ENCODE measurements at places on chromosomes 6 and 20.
A peak's percentile ranks its signal among the peaks of the same experiment; 100 is the strongest.

- peak; percentile 75 for DNase-seq
Measured at GRCh38 chr20:45987108-45987780, 15.2 kb upstream of the ZNF335 start.

GRCh38 chr6:107805504-107805903 is 18.6 kb downstream of the SCML4 start:
- DNase-seq: no peak

DNA sequence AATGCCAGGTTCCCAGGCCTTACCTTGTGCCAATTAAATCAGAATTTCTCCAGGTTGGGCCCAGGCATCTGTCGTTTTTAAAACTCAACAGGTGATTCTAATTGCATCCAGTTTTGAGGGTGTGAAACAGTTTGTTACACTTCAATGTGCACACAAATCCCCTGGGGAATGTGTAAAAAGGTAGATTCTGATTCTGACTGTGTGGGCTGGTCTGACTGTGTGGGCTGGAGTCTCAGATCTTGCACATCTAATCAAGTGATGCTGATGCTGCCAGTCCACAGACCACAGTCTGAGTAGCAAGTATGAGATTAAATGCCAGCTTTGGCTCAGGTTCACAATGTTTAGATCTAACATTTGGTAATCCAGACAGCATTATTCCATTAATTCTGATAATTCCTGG is 12.5 kb upstream of the ETV7 start:
- DNase-seq: no peak

DNA sequence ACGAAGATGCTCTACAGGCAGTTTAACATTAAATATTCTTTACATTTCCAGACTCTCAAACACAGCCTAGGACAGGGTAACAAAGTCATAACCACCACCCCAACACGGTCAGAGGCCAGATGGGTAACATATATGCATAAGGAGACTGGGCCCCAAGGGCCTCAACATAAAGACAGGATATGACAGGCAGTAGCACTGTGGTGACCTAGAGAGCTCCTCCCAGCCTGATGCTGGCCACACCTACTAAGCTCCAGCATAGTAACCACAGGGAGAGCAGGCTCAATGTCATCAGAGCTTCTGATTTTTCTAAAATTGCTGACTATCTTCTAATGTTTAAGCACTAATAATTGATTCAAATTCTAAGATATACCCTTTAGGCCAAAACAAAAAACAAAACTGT is 21.7 kb downstream of the SMLR1 start:
- DNase-seq: no peak

DNA sequence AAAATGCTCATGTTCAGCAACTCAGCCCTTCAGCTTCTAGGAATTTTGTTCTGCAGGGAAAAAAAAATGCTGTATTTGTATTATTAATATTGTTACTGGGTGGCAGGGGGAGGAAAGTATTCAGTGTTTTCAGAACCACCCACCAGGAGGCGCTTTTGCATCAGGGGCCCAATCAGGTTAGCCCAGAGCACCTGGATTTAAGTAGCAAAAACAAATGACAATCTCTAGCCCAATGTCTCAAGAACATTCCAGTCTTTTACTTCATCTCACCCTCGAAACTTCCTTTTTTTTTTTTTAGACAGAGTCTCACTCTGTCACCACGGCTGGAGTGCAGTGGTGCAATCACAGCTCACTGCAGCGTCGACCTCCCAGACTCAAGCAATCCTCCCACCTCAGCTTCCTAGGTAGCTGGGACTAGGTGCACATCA is 635 bp upstream of the C20orf203 start:
- peak; percentile 64 for DNase-seq

DNA sequence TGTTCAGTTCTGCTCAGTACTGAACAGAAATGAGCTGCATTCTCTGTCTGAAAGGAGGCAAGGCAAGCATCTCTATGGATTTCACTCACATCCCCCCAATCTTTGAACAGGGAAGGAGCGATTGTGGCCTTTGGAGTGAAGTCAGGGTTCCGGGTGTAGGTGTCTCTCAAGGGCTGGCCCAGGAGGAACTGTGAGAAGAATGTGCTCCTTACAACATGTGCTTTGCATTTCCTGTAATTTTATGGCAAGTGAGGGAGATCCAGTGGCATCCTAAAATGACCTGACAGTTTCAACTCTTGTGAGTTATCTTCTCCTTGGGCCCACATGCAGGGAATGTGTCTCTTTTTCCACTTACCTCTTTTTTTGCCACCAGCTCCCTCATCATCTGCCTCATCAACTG is 63.0 kb upstream of the RIN2 start:
- no peak for DNase-seq

DNA sequence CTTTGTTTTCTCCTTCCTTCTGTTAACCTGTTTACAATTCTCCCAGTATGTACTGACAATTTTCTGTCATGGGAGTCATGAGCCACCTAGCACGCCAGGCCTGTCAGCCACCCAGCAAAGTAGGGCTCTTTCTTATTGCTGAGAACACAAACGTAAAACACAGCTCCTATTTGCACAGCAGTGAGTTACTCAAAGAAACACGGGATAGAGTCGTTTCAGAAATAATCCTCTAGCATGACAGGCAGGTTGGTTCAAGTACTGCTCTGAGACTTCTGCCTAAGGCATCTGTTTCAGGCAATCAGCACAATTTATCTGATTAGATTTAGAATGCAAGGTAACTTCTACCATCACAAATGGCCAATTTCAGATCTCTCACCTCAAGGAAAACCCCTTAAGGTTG is 88.8 kb downstream of the CD24 start:
- no peak for DNase-seq

- no peak for DNase-seq
Measured at GRCh38 chr6:155406801-155407200, 48.8 kb downstream of the NOX3 start.

GRCh38 chr20:25054096-25054820 is 3.7 kb downstream of the ACSS1 start:
- no peak for DNase-seq

GRCh38 chr6:170362121-170362520 is 55.6 kb downstream of the FAM120B start:
- DNase-seq: no peak

GRCh38 chr20:50555662-50556061 is 45.5 kb downstream of the PTPN1 start:
- no peak for DNase-seq
